Activated CD4-positive, alpha-beta T cell treated with anti-CD3 and anti-CD28 coated beads, Interleukin-2, Interleukin-6, amounts not matched to agents 100 ng/mL and 50 ng/mL, durations not matched to agents 16 hours and 8 hours (primary cell): ENCODE measurements at places on chromosomes 4 and X.

DNA sequence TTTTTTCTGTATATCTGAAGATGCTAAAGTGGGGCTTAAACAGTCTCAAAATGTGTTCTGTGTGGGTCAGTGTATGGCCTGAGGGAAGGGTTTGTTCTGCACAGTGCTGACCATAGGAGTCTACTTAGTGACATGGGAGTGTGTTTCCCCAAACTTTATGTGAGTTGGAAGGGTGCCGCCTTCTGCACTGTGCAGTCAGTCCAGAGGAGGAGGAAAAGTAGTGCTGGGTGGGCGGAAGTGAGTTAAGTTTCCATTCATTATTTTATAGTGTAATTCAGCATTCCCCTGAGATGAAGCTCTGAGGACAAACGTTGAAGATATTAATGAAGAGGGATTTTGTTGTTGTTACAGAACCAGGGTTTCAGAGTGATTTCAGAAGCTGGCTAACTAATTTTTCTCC, 2.9 kb downstream of the CHST7 start:
- no peak for DNase-seq

DNA sequence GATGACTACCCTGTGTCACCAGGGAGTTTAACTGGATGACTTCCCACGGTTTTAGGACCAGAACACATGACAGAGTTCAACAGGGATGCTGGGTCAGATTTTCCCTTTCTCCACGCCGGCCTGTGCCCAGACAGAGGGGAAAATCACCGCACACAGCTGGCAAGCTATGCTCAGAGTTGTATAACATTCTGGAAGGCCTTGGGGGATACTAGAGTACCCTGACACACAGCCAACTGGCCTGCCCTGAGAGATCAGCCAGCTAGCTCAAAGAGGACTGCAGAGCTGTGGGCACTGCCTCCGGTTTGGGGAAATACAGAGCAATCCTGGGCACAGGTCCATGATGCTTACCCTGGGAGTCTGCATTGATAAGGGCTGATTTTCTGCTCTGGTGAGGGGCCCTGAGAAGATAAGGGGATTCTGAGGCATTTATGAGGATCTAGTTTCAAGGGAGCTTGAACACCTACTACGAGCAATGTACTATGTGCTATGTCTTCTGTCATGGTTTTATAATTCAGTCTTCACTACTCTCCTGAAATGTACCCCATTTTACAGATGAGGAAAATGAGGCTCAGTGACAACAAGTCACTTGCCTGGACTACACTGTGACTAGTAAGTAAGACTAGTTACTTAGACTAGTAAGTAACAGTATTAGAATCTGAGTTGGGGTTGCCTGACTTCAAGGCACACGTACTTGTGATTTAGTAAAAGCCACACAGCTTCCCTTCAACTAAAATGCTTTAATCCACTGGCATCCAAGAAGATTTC, 14.7 kb downstream of the C4orf54 start:
- no peak for DNase-seq

GRCh38 chrX:153778684-153779101, 2.1 kb upstream of the SRPK3 start:
- DNase-seq, result peak; percentile 32

DNA sequence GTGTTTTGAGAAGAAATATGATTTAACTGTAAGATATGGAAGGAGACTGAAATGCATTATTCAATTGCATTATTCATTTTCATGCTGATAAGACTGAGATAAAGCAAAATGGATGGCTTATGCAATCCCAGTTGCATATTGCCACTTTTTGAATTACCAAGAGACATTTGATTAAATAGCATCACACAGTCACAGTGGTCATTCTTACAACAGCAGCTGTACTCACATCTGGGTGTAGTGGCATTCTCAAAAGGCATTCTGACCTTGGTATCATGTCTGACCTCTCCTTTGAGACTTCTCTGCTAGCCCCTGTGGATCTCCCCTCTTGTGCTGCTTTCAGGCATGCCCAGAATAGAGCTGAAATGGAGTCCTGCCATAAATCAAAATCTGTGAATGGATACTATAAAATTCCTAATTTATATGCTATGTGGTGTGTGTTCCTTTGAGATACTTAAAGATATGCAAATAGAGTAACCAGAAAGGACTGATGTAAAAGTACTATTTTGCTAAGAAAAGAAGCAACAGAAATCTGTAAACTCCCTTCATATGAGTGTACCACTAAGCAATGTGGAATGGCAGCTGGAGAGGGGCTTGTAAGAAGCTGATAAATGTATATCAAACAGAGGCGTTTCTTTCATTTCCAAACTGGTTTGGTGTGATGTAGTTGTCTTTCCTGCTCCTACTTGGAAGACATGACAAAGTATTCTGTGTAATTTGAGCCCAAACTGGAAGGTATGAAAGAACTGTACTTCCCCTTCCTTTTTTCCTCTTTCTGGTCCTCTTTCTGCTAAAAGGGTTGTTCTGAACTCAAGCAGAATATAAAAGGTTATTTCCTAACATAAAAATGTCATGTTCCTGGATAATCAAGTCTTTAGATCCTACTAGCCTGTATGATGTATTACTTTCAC, 25.4 kb upstream of the METAP1 start:
- DNase-seq, result no peak

GRCh38 chr4:123386609-123387008, 10.0 kb upstream of the SPRY1 start:
- no peak for DNase-seq

- no peak for DNase-seq
Observed at GRCh38 chr4:37653601-37654000, 32.6 kb downstream of the RELL1 start.

DNA sequence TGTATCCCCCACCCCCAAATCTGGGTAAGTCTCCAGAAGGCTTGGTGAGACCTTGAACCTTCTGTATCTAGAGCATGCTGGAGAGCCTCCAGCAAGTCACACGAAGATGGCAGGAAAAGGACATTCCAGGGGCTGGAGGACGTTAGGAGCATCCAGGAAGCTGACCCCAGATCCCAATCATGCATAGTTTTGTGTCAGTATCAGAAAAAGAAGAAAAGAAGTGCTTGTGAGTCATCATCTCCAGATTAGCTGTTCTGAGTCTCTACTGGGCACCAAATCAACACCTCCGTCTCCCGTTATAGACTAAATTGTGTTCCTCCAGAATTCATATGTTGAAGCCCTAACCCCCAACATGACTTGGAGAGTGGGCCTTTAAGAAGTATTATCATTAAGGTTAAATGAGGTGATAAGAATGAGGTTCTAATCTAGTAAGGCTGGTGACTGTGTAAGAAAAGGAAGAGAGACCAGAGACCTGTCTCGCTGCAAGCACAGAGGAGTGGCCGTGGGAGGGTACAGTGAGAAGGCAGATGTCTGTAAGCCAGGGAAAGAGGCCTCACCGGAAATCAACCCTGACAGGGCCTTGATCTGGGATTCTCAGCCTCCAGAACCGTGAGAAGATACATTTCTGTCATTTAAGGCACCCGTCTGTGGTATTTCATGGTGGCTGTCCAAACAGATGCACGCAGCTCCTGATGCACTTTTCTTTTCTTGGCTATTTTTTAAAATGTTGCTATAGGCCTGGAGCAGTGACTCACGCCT, 38.1 kb upstream of the CLDN24 start:
- DNase-seq, result no peak

DNA sequence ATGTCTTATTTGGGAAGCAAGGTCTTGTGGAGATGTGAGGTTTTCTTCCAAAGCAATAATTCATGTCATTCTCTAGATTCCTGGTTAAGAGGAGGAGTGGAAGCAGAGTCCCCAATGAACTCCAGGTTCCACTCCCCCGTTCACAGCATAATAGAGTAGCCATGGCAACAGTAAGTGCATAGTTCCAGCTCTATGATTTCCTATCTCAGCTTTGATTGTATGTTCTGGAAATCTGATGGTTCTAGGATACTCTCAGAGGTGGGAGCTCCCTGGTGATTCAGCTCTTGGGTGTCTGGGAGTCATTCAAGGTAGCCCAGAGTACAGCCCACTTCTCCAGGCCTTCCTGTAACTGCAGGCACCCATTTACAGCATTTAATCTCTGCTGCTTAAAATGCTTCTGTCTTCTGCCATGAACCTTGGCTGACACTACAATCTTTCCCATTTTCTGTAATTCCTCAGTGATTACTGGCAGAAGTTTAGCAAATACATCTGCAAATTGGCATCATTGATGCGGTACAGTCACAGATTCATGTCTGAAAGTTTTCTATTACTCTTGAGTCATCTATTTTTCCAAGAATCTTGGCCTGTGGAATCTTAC, 242.0 kb downstream of the MAPK10 start:
- DNase-seq, result no peak

DNA sequence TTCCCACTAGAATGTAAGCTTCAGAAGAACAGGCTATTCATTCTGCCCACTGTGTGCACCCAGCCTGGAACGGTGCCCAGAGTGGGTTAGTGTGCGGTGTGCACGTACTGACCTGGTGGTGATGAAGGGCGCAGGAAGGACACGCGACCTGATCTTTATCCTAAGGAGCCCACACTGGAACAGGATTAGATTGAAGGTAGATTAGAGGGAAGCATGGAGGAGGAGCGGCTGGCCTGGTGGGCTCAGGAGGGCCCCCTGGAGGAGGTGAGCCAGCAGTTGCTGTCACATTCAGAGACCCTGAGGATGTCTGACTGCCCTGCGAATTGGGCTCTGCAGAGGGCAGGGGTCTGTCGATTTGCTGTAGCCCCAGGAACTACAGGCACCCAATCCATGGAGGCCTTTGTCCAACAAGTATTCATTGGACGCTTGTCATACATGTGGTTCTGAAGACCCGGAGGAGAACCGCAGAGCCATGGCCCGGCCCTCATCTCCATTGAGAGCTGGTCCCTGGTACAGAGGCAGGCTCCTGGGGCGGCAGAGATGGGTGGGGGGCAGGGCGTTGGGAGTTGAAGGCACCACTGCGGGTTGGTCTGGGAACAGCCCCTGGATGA, 73.2 kb downstream of the HTRA3 start:
- no peak for DNase-seq

GRCh38 chrX:148609515-148610327, 109.3 kb downstream of the AFF2 start:
- no peak for DNase-seq

- no peak for DNase-seq
Observed at GRCh38 chr4:3107691-3108121, 33.2 kb downstream of the HTT start.

DNA sequence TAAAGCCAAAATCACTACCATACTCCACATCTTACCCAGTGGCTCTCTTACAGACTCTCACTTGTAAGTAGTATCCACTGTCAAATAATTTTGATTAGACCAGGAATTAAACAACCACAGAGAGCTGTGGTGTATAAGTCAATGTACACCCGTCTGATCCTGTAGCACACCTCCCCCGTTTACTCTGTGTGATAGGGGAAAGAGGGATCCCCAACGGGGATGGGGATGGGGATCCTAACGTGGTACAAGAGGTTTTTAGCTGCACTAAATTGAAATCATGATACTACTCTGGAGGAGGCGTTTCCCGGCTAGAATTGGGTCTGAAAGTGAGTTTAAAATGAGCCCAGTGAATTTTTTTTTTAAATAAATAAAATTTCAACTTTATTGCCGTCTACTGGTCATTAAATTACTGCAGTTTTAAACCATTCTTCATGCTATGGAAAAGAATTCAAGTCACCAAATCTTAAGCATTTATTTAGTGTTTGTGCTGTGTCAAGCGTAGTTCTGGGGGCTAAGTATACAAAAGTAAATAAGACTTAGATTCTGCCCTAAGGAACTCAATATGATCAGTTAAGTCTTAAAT, 76.6 kb downstream of the INTS12 start:
- no peak for DNase-seq

- DNase-seq, result no peak
Observed at GRCh38 chr4:112251019-112251643, 19.5 kb downstream of the AP1AR start.

GRCh38 chr4:96164814-96165351, 325.0 kb downstream of the PDHA2 start:
- no peak for DNase-seq

- DNase-seq, result no peak
Observed at GRCh38 chrX:121150217-121150616, 102.8 kb downstream of the GLUD2 start.

- no peak for DNase-seq
Observed at GRCh38 chr4:142913461-142914030, 67.4 kb upstream of the INPP4B start.

- no peak for DNase-seq
Observed at GRCh38 chr4:101009471-101009870, 337.9 kb downstream of the PPP3CA start.

- no peak for DNase-seq
Observed at GRCh38 chrX:139691843-139692505, 16.0 kb downstream of the MCF2 start.

GRCh38 chr4:96895826-96896225, 1055.9 kb downstream of the PDHA2 start:
- DNase-seq, result no peak

- no peak for DNase-seq
Observed at GRCh38 chr4:101071241-101071640, 276.1 kb downstream of the PPP3CA start.

GRCh38 chrX:12984603-12985319, 9.9 kb downstream of the TMSB4X start:
- DNase-seq, result peak; percentile 82

- no peak for DNase-seq
Observed at GRCh38 chrX:124373348-124373747, 27.0 kb downstream of the SH2D1A start.

- no peak for DNase-seq
Observed at GRCh38 chr4:173807347-173807746, 277.3 kb upstream of the HAND2 start.

DNA sequence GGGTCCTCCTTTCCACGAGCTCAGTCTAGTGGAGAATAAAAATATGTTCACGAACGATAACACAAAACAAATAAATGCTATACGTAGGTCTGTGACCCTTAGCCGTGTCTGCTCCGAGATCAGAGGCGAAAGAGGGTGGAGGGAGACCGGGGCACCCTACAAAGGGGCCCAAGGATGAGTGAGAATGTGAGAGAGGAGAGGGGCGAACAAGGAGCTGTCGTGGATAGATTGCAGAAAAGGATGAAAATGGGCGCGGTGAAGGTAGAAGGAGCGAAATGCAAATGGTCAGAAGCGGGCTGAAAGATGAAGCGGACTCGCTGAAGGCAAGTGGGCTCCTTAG, 6.2 kb upstream of the ZBTB33 start:
- DNase-seq, result no peak

- DNase-seq, result no peak
Observed at GRCh38 chr4:54746218-54746617, 88.5 kb downstream of the KIT start.

- no peak for DNase-seq
Observed at GRCh38 chr4:102665527-102665926, 95.2 kb downstream of the MANBA start.

DNA sequence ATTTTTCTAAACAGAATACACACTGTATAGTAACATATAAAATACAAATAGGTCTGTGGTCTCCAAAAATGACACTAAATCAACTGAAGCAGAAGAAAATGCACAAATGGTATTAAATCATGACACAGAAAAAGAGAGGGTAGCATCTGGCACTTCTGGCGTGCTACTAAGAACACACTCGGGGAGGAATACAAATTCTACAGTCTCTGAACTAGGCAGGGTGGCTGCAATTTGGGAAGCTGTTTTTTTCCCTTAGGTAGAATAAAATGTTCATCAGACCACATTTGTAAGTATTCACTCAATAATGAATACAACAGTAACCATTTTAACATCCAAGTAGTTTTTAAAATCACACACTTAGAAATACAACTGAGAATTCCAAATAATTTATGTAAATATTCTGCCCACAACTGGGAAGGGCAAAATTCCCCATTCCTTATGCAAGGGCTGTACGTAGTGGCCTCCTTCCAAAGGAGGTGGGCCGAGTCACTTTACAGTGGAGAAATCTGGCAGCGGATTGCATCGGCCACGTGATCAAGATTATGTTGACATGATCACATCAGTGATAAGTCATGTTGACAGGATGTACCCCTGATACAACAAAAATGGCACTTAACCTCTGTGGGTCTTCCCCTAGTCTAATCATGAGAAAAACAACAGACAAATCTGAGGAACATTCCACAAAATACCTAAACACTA, 101.1 kb downstream of the TSPAN5 start:
- no peak for DNase-seq
